ENCODE measurements at places on chromosomes 12 and 14.

DNA sequence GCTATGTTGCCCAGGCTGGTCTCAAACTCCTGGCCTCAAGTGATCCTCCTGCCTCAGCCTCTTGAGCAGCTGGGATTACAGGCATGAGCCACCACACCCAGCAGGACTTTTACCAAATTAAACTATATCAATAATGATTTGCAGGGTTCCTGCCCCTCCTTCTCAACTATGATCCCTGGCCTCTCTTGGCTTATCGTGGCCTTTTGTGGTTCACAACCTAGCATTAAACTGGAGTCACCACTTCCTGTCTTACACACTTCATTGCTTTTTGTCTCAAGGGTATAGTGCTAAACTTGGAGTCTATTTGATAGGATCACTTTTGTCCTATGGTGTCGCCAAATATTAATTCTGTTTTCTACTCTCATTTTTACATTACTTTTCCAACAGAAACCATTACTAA is 64.5 kb downstream of the SEC23A start:
- DNase-seq = no peak

- DNase-seq = no peak
These were observed 29.0 kb upstream of the LUM start for GRCh38 chr12:91140026-91140931.

- no peak for DNase-seq
These were observed 4.2 kb downstream of the PCNX4 start for GRCh38 chr14:60095781-60096450.

GRCh38 chr12:110937104-110937641 is 16.8 kb upstream of the MYL2 start:
- DNase-seq = peak; percentile 69

DNA sequence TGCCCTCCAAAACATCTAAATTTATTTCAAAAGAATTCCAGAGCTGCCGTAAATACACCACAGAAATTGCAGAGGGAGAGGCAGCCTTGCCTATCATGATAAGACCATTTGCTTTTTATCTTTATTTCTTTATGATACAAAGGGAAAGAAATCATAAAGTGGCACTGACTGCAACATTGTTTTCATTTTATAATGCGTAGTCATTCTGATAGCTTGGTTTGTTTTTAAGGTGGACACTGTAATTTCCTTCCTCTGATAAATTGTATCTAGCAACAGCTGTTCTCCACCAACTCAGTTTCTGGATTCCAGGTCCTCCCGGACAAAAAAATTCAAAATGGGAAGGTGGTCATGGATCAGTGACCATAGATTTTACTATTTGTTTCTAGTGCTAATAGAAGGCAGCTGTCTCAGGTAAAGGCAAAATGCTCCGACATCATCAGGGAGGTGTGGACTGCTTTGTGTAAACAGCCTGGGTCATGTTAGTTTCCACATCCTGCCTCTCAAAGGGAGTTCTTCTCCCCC is 623 bp upstream of the TSPAN8 start:
- no peak for DNase-seq
